ENCODE measurements at places on chromosomes 11 and 22.
A peak's percentile ranks its signal among the peaks of the same experiment; 100 is the strongest.

DNA sequence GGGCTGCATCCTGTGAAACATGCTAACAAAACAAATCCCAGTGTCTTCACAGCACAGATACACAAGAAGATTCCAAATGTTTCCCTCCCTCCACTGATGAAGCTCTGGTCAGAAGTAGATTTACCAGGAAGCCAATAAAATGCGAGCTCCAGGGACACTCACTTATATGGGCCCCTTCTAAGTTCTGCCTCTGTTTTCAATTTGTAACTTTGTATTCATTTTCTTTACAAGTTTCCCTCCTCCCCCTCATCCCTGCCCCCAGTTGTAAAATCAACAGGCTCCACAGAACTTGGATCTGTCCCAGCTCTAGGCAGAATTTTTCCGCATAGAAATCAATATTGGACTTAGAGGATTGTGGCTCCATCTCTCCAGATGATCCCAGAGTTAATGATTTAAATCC, 48.1 kb upstream of the ME3 start:
- no peak for DNase-seq

DNA sequence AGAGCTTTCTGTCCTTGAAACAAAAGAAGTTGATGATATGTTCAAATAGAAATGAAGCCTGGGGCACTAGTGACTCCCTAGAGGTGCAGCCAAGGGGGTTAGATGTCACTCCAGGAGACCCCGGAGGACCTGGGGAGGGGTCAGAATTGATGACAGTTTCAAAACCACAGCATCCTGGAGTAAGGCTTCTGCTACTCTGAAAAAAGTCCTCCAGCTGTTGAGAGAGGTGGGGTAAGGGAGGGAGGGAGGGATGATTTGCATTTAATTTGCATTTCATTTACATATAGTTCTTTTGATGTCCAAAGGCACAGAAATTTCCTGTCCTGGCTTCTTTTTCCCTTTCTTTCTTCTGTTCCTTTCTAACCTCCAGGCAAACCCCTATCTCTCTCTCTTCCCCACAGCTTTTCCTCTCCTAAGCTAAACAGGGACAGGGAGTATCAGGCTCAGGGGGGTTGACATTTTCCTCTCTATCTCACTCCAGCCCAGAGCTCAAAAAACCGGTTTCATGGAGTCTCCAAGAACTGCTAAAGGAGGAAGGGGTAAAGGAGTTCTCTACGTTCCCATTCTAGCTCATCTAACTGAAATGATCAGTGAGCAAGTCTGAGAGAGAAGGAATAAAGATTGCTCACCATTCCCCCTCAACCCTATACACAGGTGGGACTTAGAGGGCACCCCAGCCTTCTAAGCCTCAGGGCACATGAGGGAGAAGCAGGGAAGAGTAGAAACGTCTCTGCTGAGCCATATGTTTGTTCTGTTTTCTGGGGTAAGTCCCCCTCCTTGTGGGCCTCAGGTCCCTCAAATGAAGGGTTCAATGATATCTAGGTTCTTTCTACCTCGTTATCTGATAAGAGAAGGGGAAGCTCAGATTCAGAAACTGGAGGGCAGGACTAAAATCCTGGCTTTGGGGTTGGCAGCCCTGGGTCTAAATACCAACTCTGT, 3.5 kb upstream of the POU2F3 start:
- DNase-seq, result peak; percentile 26

GRCh38 chr11:19642185-19643158, 70.2 kb upstream of the NAV2 start:
- no peak for DNase-seq

- DNase-seq, result no peak
Measured at GRCh38 chr11:131219646-131220045, 150.8 kb upstream of the NTM start.

- DNase-seq, result peak; percentile 69
Measured at GRCh38 chr11:100808904-100809491, 121.9 kb downstream of the ARHGAP42 start.

DNA sequence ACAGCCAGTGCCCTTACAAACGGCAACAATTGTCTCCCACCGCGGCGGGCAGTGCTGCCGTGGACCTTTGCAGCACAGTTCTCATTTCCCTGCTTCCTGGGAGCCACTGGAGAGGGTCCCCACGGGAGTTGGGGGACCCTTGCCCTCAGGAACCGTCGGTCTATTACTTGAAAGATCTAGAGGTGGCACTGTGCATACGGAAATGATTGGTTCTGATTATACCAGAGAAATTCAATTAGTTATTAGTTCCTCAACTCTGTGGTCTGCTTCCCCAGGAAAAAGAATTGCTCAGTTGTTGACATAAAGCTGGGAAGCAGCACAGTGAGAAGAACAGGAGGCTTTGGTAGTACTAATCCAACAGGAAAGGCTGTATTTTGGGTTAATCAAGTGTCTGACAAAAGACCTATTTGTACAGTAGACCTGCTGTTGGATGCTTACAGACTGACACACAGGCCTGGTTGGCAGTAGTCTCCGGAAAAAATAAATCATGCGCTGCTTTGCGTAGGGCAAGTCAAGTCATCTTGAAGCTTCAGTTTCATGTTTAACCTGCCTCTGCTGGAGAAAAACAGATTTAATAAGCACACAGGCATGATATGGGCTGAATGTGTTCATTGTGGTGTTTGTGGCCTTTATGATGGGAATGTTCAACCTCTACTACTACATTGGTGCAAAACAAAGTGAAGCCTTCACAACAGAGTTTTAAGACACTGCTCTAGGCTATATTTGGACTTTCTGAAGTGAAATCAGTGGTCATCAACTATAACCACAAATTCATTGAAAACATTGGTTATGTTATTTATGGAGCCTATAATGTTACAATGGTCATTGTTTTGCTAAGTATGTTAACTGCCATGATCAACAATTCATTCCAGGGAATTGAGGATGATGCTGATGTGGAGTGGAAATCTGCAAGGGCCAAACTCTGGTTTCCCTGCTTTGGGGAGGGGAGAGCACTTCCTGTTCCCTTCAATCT, 54.6 kb upstream of the SC5D start:
- DNase-seq, result peak; percentile 76

DNA sequence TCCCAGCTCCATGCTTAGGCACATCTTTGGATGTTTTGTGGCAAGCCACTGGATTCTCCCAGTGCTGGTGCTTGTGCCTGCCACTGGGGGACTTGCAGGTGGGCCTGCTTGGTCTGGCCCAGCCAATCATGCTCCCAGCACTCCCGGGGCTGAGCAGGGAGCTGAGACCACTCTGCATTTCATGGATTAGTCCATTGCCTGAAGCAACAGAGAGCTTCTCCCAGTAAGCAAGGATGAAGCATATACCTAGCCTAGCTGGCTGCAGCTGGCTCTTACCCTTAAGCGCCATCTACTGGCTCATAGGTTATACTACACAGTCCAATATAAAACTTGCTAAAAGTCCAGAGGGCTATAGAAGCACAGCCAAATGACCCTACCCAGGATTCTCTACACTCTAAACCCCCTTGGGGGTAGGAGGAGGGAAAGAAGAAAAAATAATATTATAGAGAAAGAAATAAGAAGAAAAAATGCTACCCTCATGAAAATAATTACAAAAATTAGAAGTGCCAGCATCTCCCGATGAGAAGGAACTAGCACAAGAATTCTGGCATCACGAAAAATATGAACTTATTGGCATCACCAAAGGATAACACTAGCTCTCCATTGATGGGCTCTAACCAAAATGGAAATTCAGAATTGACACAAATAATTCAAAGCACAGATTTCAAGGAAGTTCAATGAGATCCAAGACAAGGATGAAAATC, 275.3 kb downstream of the C11orf87 start:
- peak; percentile 57 for DNase-seq

DNA sequence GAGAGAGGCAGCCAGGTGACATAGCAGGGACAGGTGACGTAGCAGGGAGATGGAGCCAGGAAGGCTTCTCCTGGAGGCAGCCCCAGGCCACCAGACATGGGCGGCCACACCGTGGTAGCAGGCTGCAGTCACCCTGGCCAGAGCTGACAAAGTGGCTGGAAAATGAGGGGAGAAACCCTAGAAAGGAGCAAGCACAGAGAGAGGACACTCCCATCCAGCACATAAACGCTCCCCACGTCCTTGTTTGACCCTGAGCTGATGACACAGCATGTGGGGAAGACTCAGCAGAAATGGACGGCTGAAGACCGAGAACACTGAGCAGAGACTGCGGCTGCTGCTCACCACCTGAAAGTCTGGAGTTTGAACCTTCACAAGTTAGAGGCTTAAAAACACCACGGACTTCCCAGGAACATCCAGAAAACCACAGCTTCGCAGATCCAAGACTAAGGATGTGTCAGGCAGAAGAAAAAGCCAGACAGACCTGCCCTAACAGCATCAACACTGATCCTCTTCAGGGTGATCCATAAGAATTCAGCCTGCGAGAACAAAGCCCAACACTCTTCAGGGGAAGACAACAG, 28.7 kb downstream of the DRD4 start:
- DNase-seq, result peak; percentile 24

- DNase-seq, result no peak
Measured at GRCh38 chr22:47780281-47780875, 1017.9 kb downstream of the TBC1D22A start.

- peak; percentile 10 for DNase-seq
Measured at GRCh38 chr11:7904917-7905316, 26.2 kb downstream of the OR10A6 start.

GRCh38 chr11:10255388-10256125, 38.5 kb downstream of the SBF2 start:
- DNase-seq, result no peak

DNA sequence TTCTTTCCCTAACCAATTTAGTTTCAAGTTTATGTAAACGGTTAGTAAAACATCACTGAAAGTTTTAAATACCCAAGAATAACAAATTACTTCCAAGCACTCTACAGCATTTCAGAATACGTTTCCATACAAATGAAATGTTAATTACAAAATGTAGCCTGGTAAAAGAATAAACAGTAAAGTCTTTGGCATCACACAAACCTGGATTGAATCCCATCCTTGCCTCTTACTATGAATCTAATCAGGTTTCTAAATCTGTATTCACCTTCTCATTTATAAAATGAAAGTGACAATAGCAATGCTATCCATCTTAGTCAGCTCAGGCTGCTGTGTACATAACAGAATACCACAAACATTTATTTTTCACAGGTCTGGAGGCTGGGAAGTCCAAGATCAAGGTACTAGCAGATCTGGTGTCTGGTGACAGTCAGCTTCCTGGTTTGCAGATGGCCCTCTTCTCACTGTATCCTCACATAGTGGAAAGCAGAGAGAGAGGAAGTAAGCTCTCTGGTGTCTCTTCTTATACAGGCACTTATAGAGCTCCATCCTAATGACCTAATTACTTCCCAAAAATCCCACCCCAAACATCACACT, 19.2 kb downstream of the FAM168A start:
- DNase-seq, result no peak

- DNase-seq, result no peak
Measured at GRCh38 chr11:63491636-63492372, 837 bp upstream of the PLAAT5 start.

GRCh38 chr11:116312570-116313391, 460.0 kb downstream of the BUD13 start:
- DNase-seq, result peak; percentile 29

GRCh38 chr22:45435544-45436139, 22.1 kb downstream of the RIBC2 start:
- DNase-seq, result peak; percentile 90

- no peak for DNase-seq
Measured at GRCh38 chr11:1453611-1454034, 33.0 kb downstream of the MOB2 start.

DNA sequence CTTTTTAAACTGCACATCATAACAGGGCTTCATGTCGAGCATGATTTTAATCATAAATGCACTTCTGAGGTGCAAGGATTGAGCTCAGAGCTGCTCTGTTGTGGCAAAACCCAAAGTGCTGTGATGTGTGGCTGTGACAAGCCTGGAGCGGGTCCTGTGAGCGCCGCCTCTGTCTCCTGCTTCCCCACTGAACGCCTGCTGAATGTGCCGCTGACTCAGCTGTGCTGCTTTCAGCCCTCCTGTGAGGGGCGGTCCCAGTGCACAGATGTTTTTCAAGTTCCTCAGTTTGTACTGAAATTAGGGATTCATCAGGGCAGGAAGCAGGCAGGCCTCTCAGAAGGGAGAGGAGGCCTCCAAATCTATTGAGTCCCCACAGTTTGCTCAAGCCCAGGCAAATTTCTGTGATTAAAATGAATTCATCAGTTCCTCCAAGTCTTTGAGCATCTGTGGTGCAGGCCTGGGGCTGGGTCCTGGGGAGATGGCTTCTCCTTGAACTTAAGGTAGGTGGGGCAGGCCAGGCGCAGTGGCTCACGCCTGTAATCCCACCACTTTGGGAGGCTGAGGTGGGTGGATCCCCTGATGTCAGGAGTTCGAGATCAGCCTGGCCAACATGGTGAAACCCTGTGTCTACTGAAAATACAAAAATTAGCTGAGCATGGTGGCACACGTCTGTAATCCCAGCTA, 3.0 kb upstream of the GTSE1 start:
- peak; percentile 59 for DNase-seq

- DNase-seq, result no peak
Measured at GRCh38 chr11:112523031-112523430, 262.4 kb upstream of the PLET1 start.

GRCh38 chr11:1411301-1411700, 21.6 kb downstream of the BRSK2 start:
- DNase-seq, result no peak

DNA sequence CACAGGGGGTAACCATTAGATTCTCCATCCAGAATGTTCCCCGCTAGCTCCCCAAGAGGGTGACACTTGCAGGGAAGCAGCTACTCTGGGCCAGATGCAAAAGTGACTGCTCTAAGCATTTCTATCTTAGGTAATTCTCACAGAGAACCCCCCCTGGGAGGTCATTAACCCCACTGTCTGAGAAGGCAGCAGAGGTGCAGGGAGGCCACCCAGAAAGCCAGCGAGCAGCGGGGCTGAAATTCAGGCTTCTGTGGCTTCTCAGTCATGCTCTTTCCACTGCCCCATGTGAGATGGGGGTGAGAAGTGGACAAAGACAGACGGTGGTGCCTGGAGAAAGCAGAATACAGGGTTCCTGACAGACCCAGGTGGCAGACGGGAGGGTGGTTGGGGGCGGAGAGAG, 114.4 kb upstream of the ASPHD2 start:
- no peak for DNase-seq

- peak; percentile 11 for DNase-seq
Measured at GRCh38 chr11:131408025-131408640, 37.7 kb downstream of the NTM start.

GRCh38 chr11:15969281-15969680, 387.1 kb downstream of the SOX6 start:
- peak; percentile 83 for DNase-seq

- DNase-seq, result no peak
Measured at GRCh38 chr11:87405843-87406242, 368.1 kb downstream of the TMEM135 start.
